ENCODE measurements at places on chromosomes 12 and 14.

DNA sequence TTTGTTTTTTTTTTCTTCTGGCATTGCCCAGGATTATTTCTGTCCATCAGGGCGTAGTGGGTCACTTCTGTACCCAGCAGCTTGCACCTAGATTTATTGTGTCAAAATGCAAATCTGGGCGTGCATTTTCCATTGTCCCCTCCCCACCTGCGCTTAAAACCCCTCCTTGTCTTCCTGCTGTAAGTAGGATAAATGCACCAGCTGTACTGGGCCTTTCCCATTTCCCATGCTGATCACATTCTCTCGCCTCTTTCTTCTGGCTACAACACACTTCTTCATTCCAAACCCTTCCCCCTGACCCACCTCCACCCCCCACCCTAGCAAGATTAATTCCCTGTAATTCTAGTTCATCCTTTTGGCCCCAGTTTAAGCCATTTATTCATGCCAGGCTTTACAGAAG is 128.0 kb downstream of the ETV6 start:
- H3K36me3 ChIP-seq = peaks cover 5% of the 10 kb centered on the region
- DNase-seq = no peak
- peaks cover 15% of the 10 kb centered on the region for H3K4me1 ChIP-seq
- H3K27ac ChIP-seq = no peak overlapping the region
- no peak overlapping the region for H3K4me3 ChIP-seq

DNA sequence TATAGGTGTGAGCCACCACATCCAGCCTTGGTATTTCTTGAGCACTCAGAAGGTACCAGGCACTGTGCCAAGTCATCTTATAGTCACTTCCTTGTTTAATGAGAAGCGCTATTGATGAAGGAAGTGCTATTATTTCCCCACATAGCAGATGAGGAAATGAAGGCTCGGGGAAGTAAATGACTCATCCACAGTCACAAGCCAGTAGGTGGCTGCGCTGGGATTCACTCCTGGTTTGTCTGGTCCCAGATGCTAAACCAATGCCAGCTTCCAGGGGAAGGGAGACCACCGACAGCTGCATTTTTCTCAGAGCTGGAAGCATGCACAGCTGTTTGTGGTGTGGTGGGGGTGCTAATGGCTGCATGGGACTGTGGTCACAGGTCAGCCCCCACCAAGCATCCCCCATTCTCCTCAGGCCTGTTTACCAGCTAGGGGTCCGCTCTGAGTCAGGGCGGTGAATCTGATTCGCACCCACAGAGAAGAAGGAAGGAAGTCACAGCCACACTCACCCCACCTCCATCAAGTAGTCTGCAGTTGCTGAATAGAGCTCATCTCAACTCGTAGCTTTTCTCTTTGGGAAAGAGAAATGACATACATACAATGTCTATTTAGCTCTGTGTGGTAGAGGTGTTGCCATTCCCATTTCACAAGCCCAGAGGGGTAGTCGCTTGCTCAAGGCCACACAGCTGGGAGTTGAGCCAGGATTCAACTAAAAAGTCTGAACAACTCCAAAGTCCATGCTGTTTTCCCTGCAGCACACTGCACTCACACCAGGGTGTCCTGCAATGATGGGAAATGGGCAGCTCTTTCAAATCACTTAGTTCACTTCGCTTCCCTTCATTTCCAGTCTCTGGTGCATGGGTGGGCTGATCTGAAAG is 6.3 kb upstream of the LTBP2 start:
- H3K27me3 ChIP-seq = no peaks in the 10 kb centered on the region
- peak; percentile 48 for DNase-seq
- H3K27ac ChIP-seq = peak overlapping the region; percentile 76
- peaks cover 62% of the 10 kb centered on the region for H3K4me1 ChIP-seq
- H3K4me3 ChIP-seq = peak overlapping the region; percentile 43

DNA sequence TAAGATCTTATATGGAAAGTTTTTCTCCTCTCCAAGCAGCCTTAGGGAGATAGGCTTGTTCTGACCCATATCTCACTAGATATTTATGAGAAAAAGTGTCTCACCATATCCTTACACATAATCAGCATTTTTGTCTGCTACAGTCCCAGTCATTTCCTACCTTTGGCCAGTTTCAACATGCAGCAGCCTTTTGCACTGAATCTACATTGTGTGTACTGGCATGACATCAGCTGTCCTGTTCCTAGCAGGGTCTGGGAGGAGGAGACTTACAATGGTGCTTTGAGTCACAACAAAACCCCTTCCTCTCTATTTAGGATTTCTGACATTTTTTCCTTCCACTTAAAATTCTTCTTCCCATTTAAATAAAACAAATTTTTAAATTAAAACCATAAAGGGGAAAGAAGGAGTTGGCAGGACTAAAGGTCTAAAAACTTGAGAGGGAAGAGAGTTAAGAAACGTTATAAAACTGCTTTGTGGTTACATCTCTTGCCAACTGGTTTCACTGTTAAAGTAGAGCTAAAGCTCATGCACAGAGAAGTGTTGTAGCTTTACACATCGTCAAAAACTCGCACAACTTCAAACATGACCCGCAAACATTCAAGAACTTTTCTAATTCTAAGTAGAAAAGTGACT is 53.3 kb upstream of the CERS5 start:
- peaks cover 4% of the 10 kb centered on the region for H3K36me3 ChIP-seq
- H3K4me1 ChIP-seq = peaks cover 54% of the 10 kb centered on the region
- H3K27ac ChIP-seq = peak overlapping the region; percentile 82

DNA sequence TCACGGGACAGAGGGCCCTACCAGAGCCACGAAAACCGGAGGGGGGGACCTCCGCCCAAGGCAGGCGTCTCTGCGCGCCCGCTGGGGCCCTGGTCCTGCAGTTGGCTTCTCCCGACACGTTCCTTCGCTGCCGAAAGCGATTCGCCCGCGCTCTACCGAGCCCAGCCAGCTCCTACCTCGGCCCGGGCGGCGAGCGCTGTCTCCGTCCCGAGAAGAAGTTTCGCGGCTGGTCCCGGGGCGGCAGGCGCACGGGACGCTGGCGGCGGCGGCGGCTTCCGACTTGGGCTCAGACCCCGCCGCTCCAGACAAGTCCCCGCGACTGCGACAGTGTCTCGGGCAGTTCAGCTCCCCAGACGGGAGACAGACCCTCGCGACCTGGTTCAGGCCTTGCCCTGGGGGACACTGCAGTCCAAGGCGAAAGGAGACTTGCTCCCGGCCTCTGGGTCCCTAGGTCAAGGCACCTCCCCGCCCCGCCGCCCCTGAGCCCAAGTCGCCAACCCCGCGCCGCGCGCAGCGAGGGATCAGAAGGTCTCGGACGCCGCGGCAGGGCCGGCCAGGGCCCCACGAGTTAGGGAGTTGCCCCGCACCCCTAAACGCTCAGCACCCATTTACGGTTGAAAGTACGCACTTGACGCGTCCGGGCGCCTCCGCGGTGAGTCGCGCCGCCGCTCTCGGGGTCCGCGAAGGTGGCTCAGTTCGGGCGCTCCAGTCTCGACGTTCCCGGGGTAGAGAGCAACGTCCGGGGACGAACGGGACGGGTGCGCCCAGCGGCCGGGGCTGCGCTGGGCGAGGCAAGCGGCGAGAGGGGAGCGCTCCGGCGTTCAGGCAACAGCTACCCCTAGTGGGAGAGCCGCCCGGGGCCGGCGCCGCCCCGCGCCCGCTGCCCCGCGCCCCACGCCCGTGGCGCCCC is 1.4 kb upstream of the DIO3 start:
- H3K27ac ChIP-seq = no peak overlapping the region
- H3K27me3 ChIP-seq = peaks cover 51% of the 10 kb centered on the region
- H3K36me3 ChIP-seq = no peaks in the 10 kb centered on the region
- H3K4me1 ChIP-seq = peaks cover 2% of the 10 kb centered on the region
- DNase-seq = no peak

DNA sequence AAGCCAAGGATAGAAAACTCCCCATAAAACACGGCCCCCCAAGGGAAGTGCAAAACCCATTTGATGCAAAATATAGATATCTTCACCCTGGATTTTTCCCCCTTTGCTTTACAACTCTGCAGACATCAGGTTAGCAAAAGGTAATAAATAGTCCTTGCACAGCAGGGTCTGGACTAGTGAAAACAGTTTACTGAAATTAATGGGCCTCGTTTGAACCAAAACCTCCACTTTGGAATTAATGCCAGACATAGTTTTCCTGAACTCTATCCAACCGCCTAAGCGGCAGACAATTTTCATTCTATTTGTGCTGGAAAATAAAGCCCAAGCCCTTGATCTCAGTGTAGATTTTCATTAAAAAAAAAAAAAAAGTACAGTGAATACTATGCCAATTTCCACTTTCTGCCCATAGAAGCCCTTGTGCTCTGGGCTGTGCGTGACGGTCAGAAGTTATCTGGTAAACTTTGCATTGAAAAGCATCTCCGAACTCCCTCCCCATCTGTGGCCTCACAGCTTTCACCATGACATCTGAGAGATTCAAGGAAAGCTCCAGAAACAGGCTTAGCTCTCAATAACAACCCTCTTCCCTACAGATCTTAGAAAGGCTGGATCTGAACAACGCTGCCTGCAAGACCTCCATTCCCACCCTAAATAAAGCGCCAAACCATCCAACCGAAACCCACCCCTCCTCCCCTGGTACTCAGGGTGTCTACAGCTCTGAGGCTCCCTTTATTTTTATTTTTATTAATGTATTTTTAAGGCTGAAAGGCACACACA is 11.0 kb upstream of the IRF2BPL start:
- peak overlapping the region; percentile 96 for H3K27ac ChIP-seq
- DNase-seq = no peak
- peaks cover 93% of the 10 kb centered on the region for H3K4me1 ChIP-seq
- H3K4me3 ChIP-seq = peak overlapping the region; percentile 46
- no peaks in the 10 kb centered on the region for H3K27me3 ChIP-seq
